ENCODE measurements at places on chromosomes 4 and X.

GRCh38 chr4:1031956-1032795, 20.8 kb downstream of the FGFRL1 start:
- DNase-seq = no peak

GRCh38 chr4:21226637-21227538, 526.6 kb downstream of the PACRGL start:
- DNase-seq = no peak

DNA sequence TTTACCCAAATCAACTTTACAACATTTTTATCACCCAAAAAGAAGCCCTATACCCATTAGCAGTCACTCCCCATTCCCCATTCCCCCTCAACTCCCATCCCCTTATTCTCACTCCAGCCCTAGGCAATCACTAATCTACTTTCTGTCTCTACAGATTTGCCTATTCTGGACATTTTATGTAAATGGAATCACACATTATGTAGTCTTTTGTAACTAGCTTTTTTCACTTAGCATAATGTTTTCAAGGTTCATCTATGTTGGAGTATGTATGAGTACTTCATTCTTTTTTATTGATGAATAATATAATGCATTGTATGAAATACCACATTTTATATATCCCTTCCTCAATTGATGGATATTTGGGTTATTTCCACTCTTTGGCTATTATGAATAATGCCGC, 36.1 kb upstream of the HERC5 start:
- DNase-seq = no peak

DNA sequence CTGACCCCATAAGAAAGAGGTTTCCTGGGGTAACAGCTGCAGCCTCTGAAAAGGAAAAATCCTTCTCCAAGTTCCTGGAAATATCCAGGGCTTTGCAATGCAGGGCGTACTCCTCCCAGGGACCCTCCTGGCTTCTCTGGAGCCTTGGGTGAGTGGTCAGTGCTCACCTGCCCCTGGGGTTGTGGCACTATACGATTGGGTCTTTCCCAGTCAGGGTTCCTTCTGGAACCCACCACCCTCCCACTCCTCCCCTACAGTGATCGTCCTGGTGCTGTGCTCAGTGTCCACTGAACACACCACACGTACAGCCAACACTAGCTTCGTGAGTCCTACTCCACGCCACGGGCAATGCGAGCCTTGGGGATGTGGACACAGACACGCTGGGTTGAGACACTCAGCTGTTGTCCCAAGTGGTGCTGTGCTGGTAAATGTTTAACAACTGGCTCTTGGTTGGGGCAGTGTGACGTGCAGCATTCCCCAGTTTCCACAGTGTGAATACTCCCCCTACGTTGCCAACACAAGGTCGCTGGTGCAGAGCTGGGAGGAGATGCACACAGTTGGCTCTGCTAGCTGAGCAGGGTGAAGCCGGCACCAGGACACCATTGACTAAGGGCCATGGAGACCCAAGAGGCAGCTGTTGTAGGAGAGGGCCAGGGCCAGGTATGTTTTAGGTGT, 65.4 kb downstream of the HTRA3 start:
- no peak for DNase-seq

DNA sequence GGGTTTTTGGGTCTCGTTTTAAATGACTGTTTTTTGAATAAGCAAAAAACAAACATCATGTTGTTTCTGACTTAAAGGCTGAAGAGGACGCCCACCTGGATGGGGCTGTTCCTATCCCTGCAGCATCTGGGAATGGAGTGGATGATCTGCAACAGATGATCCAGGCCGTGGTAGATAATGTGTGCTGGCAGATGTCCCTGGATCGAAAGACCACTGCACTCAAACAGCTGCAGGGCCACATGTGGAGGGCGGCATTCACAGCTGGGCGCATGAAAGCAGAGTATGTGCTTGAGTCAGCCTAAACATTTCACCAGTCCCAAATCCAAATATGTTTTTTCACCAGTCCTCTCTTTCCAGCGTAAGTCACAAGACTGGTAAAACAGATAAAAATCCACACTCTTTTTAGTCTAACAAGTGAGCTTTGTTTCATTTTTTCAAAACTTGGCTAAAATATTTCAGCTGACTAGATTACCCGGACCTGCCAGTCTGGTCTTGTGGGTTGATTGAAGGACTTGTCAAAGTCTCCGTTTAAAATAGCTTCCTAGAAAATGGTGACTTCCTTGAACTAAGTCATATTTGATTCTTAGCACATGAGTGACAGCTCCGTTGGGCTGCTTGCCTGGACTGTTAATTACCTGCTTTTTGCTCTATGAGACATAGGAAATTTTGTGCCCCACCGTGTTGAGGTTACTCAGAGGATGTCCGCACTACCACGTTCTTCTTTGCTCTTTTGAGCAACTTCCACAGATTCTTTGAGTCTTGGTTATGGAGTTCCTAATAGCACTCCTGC, 20.8 kb downstream of the ENOPH1 start:
- no peak for DNase-seq

DNA sequence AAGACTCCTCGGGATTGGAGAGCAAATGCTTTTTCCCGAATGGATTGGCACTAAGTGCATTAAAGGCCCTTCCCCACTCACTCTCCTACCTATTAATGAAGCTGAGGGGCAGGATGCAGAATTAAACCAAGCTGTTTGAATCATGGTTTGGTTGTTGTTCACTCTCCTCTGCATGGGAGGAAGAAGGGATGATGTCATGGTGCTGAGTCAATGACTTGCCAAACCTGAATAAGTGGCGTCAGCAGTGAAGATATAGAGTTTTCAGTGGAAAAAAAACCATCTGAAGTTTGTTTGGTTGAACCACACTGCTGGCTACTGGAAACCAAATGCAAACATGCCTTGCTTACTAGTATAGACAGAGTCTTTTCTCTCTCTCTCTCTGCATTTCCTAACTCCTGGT, 19.8 kb upstream of the ZXDA start:
- peak; percentile 11 for DNase-seq

DNA sequence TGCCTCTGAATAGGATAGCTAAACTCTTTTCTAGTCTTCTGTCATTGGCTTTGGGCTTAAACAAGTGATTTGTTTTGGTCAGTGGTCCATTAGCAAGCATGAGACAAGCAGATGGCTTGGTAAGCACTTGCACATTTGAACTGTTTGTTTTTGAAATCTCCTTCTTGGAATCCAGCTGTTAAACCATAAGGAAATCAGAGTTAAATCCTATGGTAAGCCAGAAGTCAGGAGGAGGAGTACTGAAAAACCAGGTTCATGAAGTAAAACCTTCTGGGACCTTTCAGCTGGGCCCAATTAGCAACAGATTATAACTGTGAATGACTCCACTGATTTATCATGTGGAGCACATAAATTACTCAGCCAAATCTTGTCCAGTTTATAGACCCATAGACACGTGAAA, 1042.5 kb upstream of the PABPC4L start:
- DNase-seq = peak; percentile 70

DNA sequence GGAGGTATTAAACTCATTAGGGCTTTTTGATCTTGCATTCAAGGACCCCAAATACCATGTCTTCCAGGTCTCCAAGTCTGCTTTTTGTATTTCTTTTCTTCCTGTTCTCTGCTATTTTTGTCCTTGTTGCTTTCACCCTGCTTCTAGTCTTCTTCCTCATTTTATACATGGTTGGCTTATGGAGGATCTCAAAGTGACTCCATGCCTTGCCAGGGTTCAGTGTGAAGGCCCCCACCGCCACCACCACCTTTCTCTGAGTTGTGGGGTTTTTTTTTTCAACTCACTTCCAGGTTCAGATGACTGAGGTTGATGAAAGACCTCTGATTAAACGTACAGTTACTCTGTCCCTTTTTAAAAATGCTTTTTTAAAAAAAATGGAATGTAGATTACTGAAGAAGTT, 96.3 kb downstream of the MAML3 start:
- no peak for DNase-seq

- peak; percentile 45 for DNase-seq
Measured at GRCh38 chrX:22135171-22135711, 103.1 kb downstream of the PHEX start.

GRCh38 chrX:154696676-154697045, 43.3 kb upstream of the CTAG2 start:
- peak; percentile 36 for DNase-seq

DNA sequence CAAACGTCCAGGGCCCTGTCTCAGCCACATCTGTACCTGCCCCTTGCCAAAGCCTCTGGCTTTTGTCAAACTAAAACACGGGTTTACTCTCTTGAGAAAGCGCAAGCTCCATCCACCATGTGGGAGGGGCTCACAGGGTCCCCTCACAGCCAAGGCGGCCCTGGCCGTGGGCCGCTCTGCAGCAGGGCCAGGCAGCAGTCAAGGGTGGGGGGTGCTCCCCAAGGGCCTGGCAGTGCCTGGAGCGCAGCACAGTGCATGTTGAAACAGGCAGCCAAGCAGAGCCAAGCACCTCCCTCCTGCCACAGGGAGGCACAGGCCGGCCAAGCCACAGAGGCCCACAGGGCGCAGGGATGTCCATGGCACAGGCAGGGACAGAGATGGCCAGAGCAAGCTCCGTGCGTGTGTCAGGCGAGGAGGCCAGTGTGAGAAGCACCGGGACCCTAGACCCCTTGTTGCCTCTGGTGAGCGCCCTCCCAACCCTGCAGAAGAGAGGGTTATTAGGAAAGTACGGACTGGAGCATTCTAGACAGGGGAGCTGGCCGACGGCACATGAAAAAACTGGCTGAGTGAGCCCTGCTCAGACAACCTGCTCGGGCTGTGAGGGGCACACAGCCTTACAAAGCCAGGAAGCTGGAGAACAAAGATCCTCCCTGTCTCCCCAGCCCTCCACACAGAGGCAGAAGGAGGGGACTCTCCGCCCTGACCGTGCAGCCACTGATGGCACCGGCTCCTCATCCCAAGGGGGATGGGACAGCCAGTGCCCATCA, 39.0 kb downstream of the FAM53A start:
- DNase-seq = no peak

DNA sequence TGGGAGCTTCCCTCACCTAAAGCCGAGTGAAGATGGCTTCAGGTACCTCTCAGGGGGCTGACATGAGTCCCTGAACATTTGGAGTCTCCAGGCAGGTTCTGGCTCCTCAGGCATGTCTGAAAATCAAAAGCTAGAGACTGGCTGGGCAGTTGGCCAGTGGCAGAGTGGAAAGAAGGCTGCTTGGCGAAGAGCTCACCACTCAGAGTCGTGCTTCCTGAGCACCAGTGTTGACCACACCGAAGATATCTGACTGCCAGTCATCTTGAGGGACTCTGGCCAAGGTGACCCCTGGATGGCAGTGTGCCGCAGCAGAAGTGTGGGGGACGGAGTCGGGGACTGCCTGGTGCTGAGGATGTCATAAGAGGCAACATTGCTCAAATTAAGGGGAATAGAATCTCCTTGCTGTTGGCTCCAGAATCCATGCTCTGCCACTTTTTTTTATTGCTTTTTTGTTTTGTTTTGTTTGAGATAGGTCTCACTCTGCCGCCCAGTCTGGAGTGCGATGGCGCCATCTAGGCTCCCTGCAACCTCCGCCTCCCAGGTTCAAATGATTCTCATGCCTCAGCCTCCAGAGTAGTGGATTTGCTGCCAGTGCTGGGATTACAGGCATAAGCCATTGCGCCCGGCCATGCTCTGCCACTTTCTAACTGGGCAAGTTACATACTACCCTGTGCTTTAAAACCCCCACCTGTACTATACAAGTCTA, 172.5 kb upstream of the GATB start:
- no peak for DNase-seq

GRCh38 chr4:181301735-181302710, 941.2 kb upstream of the TENM3 start:
- DNase-seq = peak; percentile 43

DNA sequence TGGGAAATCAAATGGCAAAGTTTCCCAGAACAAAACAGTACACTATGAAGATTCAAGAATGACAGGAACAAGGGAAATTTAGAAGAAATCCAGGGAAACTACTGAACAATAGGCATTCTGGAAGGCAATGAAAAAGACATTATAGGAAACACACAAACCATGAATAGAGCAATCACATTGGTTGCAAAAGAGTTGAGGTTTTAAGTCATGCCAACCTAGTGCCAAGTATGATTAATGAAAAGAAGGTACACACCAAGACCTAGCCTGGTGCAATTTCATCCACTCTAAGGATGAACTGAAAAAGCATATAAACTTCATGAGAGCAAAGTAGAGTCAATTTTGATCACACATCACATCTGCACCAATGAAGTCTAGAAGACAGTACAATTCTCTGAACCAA, 326.9 kb downstream of the PDHA2 start:
- DNase-seq = no peak

DNA sequence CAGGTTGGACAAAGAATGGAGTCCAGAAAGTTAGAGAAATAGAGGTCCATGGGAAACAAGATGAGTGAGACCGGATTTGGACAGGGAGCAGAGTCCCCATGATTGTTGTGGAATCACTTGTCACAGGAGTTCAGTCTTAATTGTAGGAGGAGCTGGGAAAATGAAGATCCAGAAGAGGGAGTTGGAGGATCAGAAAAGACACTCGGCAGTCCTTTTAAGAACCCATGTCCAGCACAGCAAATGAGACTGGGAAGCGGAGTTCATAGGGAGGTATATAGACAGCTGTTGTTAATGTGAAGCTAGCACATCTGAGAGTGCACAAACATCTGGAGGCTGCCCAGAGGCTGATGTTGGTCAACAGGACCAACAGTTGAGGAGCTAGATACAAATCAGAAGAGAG, 111.4 kb upstream of the RXFP1 start:
- peak; percentile 22 for DNase-seq

DNA sequence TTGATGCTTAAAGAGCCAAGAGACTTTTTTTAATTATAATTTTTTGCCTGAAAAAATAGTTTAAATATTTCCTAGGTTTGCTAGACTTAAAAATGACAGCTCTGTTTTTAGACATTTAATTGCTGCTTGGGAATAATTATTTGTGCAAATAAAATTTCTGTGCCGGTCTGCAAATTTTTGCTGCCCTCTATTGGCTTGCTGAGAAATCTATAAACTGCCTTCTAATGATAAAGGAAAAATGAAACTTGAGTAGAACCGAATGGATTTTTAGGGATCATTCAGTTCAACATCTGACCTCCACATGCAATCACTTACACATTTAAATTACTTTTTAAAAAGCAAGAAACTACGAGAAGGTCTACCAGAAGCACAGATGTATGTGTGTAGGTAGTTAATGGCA, 434.0 kb downstream of the FAM133A start:
- DNase-seq = no peak

DNA sequence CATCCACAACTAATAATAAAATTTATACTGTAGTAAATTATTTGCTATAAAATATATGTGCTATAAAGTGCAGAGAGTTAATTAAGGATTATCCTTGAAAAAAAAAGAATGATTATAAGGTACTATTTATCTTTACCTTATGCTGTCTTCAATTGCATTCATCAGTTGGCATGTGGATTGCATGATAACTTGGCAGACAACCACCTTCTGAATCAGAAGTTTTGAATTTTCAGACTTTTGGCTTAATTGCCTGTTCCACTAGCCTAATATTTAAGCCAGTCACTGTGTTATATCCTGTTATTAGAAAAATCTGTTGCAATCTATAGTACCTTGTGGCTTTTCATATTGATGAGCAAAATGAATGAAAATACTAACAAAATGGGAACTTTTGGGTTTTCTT, 1040.3 kb upstream of the PCDH10 start:
- DNase-seq = peak; percentile 79

- peak; percentile 65 for DNase-seq
Measured at GRCh38 chrX:40933706-40934425, 151.4 kb upstream of the USP9X start.
